ENCODE measurements at places on chromosomes 16 and 17.

GRCh38 chr17:66461343-66461995 is 159.1 kb downstream of the PRKCA start:
- no peak for DNase-seq

GRCh38 chr16:72715267-72715666 is 332.7 kb downstream of the ZFHX3 start:
- DNase-seq: no peak

GRCh38 chr17:72916991-72917390 is 175.5 kb downstream of the SLC39A11 start:
- DNase-seq: no peak

- no peak for DNase-seq
Measured at GRCh38 chr17:80083136-80083661, 18.2 kb upstream of the GAA start.

- DNase-seq: no peak
Measured at GRCh38 chr16:14354561-14355351, 275.3 kb downstream of the PARN start.

- no peak for DNase-seq
Measured at GRCh38 chr16:88357317-88358022, 25.3 kb upstream of the ZNF469 start.

GRCh38 chr17:64038331-64039105 is 18.1 kb upstream of the ICAM2 start:
- no peak for DNase-seq

- DNase-seq: no peak
Measured at GRCh38 chr17:32870027-32870670, 6.8 kb downstream of the MYO1D start.

- DNase-seq: no peak
Measured at GRCh38 chr16:2529061-2529931, 1.9 kb downstream of the CEMP1 start.

GRCh38 chr17:80969030-80969673 is 22.5 kb upstream of the CHMP6 start:
- no peak for DNase-seq

- peak; percentile 17 for DNase-seq
Measured at GRCh38 chr17:33674685-33675084, 381.6 kb upstream of the ASIC2 start.

Data from effector memory CD8-positive, alpha-beta T cell (primary cell).